ENCODE measurements at places on chromosomes 7 and 10.

GRCh38 chr10:124366825-124367224 is 51.9 kb downstream of the OAT start:
- DNase-seq: no peak

GRCh38 chr7:73596191-73597065 is 18.0 kb upstream of the TBL2 start:
- no peak for DNase-seq

GRCh38 chr7:32204361-32205018 is 134.3 kb upstream of the PDE1C start:
- DNase-seq: peak; percentile 53

GRCh38 chr7:73369009-73369408 is 41.0 kb downstream of the FKBP6 start:
- DNase-seq: no peak

- no peak for DNase-seq
These were observed 24.6 kb upstream of the HUS1 start for GRCh38 chr7:48004032-48004431.

GRCh38 chr10:71648254-71648932 is 71.2 kb downstream of the C10orf105 start:
- DNase-seq: no peak

DNA sequence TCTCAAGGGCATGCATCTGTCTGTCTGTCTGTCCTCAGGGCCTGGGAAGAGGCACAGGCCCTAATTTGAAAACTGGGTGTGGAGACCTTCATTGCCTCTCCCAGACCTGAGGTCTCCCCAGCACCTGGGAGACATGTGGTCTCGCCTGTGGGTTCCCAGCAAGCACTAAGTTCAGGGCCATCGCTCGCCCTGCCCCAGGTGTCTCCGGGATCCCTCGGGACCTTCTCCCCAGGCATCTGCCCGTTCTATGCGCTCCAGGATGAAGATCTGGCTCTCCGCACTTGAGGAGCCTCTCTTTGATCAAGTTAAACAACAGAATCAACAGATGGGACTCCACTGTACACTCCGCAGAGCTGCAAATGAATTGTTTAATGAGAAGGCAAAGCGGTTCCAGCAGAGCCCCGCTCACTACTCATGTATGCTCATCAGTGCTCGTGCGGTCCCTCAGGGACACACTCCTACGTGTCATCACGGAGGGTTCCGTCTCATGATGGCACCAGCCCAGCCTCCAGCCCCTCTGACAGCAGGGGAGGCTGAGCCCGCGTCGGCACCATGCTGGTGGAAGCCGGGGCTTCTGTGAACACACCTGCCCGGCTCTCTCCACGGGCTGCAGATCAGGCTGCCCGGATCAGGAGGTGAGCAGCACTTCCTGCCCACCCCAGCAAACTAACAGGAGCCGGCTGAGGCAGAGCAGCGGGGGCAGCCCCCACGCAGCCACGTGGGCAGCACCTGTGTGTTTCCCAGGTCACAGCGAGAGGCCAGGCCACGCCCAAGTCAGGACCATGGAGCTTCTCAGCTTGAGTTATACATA is 132.8 kb downstream of the TCERG1L start:
- no peak for DNase-seq

DNA sequence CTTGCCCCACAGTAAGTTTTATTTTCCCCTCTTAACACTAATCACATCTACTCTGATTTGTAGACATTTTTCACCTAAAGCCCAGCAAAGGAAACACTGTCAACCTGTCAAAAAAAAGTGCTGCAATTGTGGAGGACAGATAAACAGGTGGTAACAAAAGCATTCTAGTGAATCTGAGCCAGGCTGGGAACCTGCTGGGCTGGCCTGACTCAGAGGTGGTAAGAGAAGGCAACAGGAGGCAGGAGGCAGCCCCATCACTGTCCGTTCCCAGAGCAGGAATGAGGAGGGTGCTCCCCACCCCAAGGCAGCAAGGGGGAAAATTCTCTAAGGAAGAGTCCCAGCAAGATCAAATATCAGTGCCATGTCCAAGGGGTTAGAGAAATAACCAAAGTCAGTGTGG is 19.5 kb upstream of the HERPUD2 start:
- no peak for DNase-seq
